Common myeloid progenitor, CD34-positive (primary cell): ENCODE measurements at places on chromosomes 16 and 17.

DNA sequence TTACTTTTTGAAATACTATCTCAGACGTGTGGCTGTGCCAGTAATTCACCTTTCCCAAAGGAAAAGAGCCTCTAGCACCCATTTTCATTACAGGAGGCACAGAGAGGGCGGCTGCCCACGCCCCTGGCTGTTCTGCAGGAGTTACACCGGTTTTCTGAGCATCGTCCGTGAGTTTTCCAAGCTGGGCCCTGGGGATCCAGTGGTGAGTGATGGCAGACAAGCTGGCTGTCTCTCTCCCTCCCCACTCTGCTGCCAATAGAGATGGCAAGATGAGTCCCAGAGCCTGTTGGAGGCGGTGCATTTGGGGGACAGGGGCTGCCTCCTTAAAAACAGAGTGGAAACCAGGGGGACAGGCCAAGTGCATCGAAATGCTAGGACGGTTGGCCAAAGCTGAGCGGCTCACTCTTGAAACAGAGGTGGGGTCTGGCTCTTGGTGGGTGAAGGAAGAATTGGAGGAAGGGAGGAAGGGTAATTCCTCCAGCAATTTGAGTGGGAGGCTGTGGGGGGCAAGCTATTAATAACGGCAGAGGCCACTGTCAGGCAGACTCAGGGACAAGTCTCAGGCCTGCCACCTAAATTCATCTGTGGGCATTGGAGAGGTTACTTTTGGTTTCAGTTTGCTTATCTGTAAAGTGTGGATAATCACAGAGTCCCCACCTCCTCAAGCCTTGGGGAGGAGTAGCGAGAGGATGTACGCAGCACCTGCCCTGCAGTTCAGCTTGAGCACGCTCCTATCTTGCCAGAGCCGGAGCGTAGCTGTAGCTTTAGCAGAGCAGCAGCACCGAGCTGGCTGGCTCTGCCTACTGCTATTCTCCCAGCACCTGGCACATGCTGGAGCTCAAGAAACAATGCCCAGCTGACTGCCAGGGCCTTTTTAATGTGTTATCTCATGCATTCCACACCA lies 7.5 kb upstream of the NOS2 start:
- DNase-seq = peak; percentile 81

DNA sequence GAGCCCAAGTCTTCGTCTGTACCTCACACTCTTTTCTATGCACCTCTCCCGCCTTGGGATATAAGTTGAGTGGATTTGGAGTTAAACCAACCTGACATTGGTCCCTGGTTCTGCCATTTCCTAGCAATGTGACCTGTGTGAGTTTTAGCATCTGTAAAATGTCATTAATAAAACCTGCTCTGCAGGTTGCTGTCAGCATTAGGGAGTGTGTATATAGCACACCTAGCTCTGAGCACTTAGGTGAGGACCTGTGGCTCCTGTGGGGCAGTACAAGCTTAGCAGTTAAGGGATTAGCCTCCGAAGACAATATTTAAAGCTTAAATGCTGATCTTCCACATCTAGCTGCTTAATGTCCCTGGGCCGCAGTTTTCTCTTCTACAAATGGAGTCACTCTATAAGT lies 248.0 kb downstream of the TMEM114 start:
- DNase-seq = no peak

DNA sequence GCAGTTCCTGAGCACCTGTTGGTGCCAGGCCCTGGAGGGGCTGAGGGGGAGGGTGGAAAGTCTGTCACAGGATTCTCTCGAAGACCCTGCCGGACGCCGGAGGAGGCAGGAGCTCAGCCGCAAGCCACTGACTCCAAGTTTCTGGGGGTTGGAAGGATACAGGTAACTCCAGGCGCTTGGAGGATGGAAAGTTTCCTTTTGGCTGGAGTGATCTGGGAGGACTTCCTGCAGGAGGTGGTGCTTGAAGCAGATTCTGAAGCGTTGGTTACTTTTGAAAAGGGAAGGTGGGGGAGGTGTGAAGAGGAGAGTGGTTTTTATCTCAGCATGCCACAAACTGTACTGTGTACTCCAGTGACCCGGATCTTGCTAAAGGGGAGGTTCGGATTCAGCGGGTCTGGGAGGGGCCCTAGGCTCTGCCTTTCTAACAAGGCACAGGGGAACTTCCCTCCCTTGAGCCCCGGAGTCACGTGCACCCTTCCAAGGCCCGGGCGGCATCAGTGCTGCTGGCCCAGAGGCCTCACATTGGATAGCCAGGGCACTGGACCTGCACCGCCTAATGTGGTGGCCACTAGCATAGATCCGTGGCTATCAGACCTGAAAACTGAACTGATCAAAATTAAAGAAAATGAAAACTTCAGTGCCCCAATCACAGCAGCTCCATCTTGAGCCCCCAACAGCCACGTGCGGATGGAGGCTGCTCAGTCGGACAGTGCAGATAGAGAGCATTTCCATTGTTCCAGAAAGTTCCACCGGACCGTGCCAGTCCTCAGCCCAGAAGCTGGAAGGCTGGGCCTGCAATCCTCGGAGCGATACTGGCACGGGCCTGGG lies 42.2 kb upstream of the GSE1 start:
- peak; percentile 97 for DNase-seq

- no peak for DNase-seq
These were observed 2.5 kb downstream of the NME3 start for GRCh38 chr16:1768767-1769401.

DNA sequence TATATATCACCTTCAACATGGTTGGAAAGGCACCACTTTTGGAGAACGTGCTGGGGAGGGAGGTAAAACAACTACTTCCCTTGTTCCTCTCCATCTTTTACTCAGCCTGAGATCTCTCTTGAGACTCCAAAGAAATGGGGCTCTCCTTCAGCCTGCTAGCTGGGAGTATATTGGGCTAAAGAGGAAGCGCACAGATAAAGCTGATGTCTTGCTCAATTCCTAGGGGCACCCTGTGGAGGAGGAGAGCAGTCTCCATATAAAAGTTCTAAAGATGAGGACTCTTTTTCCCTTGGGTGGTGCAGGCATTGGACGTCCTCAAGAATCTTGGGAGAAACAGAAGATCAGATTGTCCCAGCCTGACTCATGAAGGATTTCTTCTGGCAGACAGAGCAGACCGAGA lies 4.6 kb upstream of the ETV4 start:
- DNase-seq = no peak

- no peak for DNase-seq
These were observed 8.8 kb downstream of the SPIRE2 start for GRCh38 chr16:89837014-89837546.
